ENCODE measurements at places on chromosomes 6 and 20.

DNA sequence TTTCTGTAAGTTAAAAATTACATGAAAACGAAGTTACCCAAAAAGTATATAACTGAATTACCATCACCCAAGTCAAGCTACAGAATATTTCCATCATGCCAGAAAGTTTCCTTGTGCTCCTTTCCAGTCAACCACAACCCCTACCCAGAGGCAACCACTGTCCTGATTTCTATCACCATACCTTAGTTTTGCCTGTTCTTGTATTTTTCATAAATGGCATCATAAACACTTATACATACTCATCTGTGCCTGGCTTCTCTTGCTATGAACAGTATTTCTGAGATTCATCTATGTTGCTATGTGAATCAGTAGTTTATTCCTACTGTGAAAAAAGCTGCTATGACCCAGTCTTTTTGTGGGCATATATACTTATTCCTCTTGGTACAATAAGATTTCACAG is 7.4 kb downstream of the FKBP5 start:
- no peak for DNase-seq

DNA sequence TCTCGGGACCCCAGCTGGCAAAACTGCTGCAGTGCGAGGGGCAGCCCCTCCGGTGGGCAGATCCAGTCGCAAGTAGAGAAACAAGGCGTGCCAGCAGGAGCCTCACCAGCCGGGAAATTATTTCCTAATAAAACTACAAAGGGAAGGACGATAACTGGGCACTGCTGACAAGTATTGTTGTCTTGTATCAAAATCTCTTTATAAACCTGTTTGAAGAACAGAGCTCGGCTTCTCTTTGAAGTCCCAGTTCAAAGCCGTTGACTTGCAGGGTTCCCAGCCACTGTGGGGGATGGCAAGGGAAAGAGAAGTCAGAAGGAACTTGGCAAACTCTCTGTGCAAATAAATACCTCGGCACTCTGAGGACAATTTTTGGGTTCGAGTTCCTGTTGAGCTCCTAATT is 504.5 kb downstream of the CD83 start:
- no peak for DNase-seq

DNA sequence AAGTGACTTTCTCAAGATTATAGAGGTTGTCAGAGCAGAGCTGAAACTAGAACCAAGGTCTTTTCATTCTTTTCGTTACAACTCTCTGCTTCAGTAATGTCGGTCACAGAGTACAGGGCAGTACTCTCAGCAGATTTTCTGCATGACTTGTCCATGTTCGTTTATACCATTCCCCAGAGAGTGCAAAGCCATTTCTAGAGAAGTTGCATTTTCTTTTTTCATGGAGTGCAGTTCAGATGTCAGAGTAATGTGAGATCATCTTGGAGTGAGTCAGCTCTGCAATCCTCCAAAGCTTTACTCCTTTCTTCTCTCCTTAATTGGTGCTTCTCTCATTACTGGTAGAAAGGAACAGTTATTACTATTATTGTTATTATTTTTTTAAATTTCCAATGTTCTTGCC is 115.6 kb upstream of the B3GAT2 start:
- no peak for DNase-seq

- no peak for DNase-seq
These were observed 48.1 kb downstream of the CHMP4B start for GRCh38 chr20:33859157-33859695.

DNA sequence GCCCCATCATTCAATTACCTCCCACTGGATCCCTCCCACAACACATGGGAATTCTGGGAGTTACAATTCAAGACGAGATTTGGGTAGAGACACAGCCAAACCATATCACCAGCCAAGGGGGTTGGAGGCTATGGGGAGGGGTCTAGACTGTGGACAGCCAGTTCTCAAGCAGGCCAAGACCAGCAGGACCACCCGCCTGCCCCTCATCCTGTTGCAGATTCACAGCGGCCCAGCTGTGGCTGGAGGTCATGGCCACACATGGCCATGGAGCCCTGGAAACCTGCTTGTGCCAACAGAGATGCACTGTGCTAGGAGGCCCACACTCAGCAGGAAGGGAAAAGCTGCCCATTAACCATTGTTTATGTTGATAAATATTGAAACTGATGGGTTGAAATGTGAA is 240.5 kb downstream of the TTLL2 start:
- DNase-seq: no peak

DNA sequence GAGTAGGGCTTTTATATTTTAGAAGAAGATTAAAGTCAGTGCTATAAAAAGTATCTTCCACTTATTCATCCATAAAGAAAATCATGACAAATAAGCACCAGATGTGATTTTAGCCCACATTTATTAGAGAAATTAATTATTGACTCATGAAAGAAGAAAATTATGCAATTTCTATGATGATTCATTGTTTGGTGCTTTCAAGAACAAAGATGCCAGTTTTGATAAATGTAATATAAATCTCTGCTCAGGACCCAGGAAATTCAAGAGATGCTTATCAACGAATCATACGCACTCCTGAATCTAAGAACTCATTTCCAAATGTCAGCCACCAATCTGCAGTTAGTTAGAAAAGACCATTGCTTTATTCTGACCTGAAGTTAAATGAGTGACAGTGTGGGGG is 211.4 kb downstream of the ARHGAP18 start:
- no peak for DNase-seq

GRCh38 chr6:46246081-46246480 is 75.3 kb upstream of the ENPP5 start:
- DNase-seq: no peak

DNA sequence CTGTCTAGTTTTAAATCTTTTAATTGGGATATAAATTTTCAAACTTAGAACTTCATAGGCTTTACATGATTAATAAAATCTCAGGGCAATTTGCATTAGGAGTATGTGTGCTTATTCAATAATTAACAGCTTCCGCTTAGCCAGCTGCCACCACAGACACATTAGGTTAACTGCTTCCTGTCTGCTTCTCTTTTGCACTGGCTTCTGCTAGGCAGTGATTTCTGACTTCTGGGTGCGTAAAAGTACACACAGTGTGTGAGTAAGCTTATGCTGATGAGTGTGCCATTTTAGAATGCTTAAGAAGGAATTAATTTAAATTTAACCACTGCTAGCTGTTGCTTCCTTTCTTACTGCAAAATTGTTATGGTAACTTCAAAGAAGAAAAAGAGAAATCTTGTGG is 73.9 kb downstream of the F13A1 start:
- peak; percentile 28 for DNase-seq

DNA sequence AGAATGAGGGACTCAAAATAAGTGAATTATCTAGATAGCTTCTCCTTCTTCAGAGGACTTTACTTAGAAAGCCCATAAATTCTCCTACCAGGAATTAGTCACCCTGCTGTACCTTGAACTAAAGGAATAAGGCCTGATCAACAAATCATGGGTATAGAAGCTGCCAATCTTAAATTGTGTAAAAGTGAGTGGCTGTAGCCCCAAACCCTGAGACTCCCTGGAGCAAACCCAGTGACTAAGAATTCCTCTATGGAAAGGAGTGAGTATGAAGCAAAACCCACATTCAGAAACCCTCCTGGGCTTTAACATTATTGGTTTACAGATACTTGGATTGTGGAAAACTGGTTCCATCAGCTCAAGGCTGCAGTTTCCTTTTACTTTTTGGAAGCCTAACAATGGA is 285.8 kb upstream of the TBX18 start:
- DNase-seq: no peak

- DNase-seq: no peak
These were observed 5.7 kb downstream of the KCNK5 start for GRCh38 chr6:39223555-39223954.

DNA sequence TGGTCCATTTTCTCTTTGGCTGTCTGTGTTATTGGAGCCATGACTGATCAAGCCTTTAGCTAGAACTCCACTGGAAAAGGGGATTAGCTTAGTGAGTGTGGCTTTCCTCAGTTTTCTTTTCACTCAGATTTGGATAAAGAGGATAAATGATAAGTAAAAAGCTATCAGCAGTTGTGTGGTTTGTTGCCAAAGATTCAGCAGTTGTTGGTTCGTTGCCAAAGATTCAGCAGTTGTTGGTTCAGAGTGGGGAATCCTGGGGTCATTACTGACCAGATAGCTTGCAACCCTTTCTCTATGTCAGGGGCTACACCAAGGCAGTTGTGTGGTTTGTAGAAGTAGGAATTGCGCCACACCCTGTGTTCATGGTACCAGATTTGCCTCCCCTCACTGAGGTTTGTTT is 107.7 kb upstream of the SCP2D1 start:
- no peak for DNase-seq

GRCh38 chr6:37477191-37477590 is 22.5 kb downstream of the CCDC167 start:
- no peak for DNase-seq

DNA sequence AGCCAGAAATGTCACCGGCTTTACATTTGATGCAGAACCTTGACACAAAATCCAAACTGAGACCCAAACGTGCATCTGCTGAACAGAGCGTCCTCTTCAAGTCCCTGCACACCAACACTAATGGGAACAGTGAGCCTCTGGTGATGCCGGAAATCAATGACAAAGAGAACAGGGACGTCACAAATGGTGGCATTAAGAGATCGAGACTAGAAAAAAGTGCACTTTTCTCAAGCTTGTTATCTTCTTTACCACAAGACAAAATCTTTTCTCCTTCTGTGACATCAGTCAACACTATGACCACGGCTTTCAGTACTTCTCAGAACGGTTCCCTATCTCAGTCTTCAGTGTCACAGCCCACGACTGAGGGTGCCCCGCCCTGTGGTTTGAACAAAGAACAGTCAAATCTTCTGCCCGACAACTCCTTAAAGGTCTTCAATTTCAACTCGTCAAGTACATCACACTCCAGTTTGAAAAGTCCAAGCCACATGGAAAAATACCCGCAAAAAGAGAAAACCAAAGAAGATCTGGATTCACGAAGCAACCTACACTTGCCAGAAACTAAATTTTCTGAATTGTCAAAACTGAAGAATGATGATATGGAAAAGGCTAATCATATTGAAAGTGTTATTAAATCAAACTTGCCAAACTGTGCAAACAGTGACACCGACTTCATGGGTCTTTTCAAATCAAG is 108.4 kb downstream of the RTN4IP1 start:
- DNase-seq: no peak

DNA sequence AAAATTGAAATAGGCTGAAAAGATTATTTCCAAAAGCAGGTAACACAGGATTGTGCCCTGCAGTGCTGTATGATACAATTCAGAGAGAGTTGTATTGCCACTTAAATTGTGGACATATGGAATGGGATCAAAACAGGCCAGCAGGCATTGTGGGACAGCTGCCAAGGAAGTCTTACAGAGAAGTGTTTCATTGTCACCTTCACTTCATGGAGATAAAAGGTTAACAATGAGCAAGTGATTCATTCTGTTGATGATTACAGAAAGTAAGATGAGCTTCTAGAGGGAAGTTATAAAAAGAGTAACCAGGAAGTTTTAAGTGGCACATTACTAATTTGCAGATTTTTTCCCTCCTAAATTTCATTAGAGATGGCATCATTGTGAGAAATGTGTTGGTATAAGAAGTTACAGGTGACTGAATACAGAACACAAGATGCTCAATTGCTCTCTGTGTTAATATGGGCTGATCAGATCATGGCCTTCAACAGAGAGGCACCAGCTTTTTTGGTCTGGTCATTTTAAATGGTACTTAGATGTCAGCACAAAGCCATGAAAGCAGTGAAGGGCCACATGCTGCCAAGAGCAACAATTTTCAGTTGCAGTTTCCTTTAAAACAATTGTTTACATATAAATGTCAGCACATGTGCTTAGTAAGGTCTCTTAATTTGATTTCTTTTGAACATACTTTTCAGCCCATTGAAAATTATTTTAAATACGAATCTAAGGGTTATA is 402.5 kb upstream of the FKBP1C start:
- no peak for DNase-seq

DNA sequence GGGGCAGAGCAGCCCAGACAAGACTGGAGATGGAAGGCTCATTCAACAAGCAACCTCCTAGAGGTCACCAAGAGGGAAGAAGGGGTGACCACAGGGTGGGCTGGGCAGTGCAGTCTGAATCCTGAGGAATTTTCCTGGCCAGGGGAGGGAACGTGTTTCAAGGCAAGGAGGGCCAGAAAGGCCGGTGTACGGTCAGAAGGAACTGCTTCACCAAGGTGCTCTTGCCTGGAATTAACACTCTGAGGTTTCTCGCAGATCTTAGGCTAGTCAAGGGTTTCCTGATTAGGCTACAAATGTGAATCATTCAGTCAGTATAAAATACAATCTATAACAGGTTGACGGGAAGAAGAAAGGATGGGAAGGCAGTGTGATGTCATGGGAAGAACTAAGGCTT is 199.3 kb downstream of the LRFN2 start:
- DNase-seq: no peak

- no peak for DNase-seq
These were observed 99.2 kb downstream of the MCHR2 start for GRCh38 chr6:99894815-99895214.

- no peak for DNase-seq
These were observed 28.5 kb downstream of the REPS1 start for GRCh38 chr6:138959521-138959920.

DNA sequence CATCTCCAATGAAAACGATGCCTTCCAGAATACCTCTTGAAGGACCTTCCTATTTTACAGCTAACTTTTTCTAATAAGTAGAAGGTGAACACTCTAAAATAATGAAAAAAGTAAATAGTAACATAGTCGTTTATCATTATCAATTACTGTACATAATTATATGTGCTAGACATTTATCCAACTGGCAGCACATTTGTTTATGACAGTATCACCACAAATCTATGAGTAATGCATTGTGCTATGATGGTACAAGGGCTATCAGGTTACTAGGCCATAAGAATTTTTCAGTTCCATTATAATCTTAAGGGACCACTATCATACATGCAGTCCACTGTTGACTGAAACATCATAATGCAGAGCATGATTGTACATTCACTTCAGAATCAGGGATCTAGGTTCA is 68.4 kb downstream of the ATG5 start:
- DNase-seq: no peak

- DNase-seq: no peak
These were observed 796.5 kb downstream of the PRIM2 start for GRCh38 chr6:58113960-58114359.

DNA sequence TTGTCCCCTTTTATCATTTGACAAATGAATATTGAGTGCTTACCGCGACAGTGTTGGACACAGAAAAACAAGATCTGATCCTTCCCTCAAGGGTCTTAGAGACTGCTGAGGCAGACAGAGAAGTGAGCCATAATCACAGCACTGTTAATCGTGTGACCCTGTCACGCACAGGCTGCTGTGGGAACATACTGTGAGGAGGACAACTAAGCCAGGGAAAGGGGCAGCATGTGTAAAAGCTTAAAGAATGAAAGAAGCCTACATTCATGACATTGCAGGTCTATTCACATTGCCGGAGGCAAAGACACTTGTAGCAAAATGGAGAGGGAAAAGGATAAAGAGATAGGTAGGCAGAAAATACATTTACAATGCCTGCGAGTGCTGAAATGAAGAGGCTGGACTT is 32.7 kb downstream of the TRDN start:
- DNase-seq: no peak

GRCh38 chr6:149941583-149942460 is at the start of gene ULBP2:
Gene ULBP2 (plus strand): TSS chr6:149942014. CDS start chr6:149942073, 59 bp downstream.
- DNase-seq: peak; percentile 92

Measured in fibroblast of skin of left quadriceps (primary cell).